ENCODE measurements at places on chromosomes 3 and 15.

DNA sequence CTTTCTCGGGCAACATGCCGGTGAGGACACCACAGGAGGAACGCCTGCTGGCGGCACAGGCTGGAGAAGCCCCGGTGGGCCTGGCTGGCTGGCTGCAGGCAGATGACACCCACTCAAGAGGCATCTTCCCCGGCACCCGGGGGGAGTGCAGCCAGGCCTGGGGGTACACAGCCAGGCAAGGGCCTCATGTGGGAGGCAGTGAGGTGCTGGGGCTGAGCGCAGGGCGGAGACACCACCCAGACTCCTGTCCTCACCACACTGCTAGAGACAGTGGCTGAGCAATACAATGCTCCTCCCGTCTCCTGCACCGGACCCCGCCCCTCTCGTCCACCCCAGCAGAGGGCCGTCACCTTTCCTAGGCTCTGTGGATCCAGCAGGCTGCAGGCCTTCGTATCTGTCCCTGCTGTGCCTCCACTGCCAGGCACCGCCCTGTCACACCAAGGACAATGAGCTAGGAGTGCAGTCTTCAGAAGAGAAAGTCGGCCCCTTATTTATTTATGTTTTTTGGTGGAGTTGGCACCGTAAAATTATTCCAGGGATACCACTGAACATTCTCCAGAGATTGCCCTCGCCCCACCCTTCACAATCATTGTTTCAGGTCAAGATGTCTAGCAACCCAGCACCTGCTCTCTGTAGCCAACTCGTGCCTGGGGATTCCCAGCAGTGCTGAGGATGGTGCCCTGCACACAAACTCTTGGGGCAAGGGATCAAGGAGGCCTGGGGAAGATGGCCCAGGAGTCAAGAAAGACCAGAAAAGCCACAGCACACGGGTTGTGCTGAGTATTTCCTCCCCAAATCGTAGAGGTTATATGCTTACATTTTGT, 129.1 kb downstream of the ATP10A start:
- no peak for DNase-seq

DNA sequence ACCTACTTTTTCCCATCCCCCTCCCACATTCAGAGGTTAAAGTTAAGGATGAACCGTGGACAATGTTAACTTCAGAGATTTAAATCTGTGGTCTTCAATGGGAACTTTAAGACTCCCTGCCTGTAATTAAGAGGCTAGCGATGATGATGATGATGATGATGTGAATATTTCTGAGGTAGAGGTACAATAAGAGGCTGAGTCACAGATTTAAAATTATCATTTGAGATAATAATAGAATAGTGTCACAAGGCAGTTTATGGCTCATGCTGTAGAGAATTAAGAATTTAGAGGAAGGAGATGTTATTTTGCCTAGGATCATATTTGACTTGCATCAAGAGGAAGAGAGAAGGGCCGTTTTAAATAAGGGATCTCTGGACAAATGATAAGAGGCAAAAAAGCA, 146.2 kb downstream of the BBX start:
- DNase-seq = no peak

DNA sequence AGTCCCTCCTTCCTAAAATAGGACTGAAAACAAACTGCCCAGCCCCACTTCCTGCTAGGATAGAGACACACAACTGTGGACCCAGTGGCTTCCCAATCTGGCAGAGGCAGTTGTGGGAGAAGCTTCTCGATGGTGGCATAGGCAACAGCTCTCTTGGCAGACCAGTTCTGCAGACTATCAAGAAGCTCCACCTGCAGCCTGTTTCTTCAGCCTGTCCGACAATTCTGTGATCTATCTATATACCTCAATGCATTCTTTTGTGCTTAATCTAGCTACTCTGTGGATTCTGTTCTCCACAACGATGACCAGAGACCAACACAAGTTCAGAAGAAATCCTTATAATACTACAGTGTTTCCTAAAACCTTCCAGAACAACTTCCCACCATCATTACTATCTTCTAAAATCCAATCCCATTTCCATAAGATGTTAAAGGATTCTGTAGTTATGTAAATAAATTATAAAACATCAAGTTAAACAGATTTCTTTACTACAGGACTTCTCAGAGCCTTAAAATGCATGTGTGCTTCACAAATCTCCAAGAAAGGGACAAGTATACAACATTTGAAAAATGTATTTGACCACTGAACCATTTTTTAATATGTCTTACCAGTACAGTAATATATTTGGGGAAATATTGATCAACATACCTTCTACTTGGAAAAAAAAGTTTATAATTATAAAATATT, 57.7 kb downstream of the IGF2BP2 start:
- peak; percentile 37 for DNase-seq

GRCh38 chr3:78402720-78403119, 1362.8 kb downstream of the ROBO2 start:
- no peak for DNase-seq

DNA sequence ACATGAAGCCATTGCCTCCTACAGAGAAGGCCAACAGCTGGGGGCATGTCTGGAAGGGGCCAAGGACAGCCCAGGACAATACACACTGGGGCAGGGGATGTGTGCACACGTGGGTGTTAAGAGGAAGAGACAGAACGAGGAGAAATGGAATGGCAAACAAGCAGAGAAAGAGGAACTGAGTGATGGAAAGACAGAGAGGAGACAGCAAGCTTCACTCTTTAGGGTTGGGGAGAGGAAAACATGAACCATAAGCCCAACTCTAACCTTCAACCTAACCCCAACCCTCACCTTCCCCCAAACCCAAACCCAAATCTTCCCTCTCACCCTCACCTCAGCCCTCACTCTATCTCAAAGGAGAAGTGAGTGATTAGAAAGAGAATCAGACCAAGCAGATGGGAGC, 11.9 kb upstream of the PARL start:
- no peak for DNase-seq

DNA sequence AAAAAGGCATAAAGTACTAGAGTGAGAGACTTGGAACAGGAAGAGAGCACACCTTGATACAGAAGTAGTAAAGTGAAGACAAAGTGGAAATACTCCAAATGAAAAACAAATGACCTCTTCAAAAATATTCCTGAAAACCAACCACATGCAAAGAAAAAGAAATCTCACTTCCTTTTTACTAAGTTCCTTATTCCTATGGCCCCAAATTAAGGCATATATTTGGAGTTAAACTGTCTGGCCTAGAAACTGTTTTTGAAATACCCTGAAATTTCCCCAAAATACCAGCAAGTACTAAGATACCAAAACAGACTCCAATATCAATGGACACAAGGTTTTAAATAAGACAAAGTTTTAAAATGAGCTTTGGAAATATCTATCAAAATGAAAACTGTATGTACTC, 58.2 kb downstream of the ZNF148 start:
- DNase-seq = no peak

GRCh38 chr3:71721651-71722157, 3.5 kb downstream of the EIF4E3 start:
- DNase-seq = no peak

DNA sequence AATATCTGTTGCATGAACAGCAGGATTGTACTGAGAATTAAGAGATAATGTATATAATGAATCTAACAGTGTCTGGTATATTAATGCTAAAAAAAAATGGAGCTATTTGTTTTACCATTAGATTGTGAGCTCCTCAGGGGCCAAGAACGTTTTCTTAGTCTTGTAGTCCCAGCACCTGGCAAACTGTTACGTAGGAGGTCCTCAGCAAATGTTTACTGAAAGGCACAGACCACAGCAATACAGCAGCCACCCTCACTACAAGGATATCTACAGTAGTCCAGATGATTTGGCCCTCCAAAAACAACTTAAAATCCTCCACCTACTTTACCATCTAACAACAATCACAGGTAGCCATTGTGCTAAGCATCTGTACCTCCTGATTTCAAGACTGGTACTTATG, 59.7 kb downstream of the MSL2 start:
- DNase-seq = no peak

- no peak for DNase-seq
Measured at GRCh38 chr3:135310317-135310716, 515.3 kb downstream of the EPHB1 start.

- DNase-seq = no peak
Measured at GRCh38 chr15:73894133-73894814, 20.9 kb downstream of the TBC1D21 start.

DNA sequence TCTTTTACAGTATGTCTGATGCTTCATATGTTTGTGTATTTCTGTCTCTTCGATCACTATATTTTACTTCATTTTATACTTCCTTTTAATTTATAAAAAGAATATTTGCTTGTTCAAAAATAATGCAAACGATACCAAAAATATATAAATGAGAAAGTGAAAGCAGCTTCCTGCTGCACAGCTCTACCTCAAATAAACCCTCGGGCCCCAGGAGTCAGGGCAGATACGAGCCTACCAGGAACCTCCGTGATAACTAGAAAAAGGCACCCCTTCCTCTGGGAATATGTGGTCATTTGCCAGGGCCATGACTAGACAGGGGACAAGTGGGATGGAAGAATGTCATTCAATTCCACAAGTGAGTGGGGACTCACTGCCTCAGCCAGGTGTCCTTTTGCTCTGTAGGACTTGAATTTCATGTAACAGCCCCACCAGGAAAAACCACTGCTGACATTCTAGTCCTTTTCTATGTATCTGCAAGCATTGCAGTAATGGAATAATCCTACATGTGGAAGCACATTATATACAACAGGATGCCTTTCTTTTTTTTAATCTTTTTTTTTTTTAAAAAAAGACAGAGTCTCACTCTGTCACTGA, 133.3 kb downstream of the SUCLG2 start:
- DNase-seq = no peak

- DNase-seq = no peak
Measured at GRCh38 chr3:48151807-48152427, 36.3 kb downstream of the CDC25A start.

- DNase-seq = peak; percentile 43
Measured at GRCh38 chr3:150300388-150300787, 107.7 kb upstream of the TSC22D2 start.

DNA sequence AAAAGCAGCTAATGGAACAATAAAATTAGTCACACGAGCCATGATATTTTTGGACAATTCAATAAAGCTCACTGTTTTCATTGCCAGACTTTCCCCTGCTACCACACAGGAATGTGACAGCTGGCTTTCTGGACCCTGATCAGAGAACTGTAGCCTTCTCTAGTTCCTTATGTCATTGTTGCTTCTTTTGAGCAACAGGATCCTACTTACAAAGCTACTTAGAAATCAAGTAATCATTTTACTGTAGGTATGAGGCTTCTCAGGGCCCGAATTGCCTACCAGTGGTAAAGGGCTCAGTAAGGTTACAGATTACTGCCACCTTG, 94.3 kb upstream of the AADACL2 start:
- DNase-seq = no peak

DNA sequence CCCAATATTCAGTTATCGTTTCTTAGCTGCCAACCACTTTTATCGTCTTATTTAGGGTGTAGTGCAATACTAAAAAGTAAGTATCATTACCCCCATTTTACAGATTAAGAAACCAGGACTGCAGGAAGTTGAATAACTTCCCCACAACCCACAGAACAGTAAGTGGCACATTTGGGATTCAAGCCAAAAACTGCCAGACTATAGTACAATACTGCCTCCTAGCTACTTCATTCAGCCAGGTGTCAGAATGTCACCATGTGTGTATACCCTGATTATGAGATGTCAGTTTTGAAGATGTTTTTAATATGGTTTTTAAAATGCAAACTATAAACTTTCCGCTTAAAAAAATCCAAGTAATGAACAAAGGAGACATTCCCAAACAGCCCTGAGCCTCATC, 74.2 kb upstream of the PROK2 start:
- DNase-seq = peak; percentile 34

DNA sequence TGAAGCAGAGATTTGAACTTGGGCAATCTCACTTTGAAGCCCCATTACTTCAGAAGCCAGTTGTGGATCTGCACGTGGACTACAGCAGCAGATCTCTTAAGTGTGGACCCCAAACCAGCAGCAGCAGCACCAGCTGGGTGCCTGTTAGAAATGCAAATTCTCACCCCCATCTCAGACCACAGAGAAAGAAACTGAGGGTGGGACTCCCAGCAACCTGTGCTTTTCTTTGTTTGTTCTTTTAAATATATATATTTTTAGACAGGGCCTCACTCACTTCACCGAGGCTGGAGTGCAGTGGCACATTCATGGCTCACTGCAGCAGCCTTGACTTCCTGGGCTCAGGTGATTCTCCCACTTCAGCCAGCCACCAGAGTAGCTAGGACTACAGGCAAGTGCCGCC, 53.2 kb downstream of the SLTM start:
- DNase-seq = no peak

- no peak for DNase-seq
Measured at GRCh38 chr3:196756732-196757131, 17.1 kb downstream of the PAK2 start.

DNA sequence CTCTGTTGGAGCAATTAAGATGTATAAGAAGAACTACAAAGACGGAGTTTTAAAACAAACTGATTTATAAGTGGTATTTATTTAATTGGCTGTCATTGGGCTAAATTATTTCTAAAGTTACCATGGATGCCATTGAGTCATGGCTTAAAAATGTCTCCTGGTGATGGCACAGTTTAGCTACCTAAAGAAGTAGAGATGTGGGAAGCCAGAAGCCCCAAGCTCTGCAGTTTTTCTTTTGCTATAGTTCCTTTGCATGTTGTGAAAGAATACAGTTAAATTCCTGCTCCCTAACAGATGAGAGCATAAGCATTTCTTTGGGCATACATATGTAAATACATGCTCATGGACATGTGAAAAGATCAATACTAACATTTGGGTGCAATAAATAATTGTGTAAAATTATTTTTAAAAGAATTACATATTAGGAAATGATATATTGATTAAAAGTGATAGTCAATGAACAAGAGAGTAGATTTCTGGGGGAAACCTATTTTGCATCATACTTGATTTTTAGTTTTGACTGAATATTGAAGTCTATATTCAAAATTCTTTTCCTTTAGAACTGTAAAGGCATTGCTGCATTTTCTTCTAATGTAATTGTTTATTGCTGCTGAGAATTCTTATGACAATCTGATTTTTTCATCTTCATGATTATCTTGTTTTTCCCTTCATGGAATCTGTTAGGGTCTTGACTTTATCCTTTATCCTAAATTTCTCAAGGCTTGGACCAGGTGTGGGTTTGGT, 2.1 kb downstream of the OPA1 start:
- peak; percentile 34 for DNase-seq

GRCh38 chr3:51673802-51674654, 3.0 kb downstream of the TEX264 start:
- DNase-seq = no peak

GRCh38 chr3:26437678-26438077, 184.9 kb upstream of the LRRC3B start:
- DNase-seq = peak; percentile 69

DNA sequence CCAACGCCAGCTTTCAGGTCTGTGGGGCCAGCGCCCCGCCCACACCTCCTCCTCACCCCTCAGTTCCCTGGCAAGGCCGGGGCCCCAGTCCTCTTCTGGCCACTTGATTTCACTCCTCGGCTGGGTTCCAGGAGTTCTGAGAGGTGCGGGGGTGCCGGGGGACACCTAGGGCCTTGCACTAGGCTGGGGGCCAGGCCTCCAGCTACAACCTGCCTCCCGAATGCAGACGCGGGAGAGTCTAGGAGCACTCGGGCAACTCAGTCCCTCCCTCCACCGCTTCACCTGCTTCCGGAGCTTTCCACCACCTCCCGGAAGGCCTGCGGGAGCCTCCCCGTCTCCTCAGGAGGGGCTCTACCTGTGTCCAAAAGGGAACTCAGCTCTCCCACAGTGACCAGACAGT, 35.6 kb downstream of the TNK2 start:
- no peak for DNase-seq

All from iris pigment epithelial cell (primary cell).